ENCODE measurements at places on chromosomes 16 and 17. TPM values are rescaled to one million over a fixed set of nuclear protein-coding genes. Genes with fewer than 3 reads are reported as not detected.

The SLFN14 gene
- not detected for total RNA-seq

The DUXB gene
- not detected for total RNA-seq

The ITGB3 gene
- total RNA-seq = 1.1 TPM

The KPNA2 gene
- 120 TPM for total RNA-seq

The NME4 gene
- 71.9 TPM for total RNA-seq

The NOD2 gene
- 4.2 TPM for total RNA-seq

GRCh38 chr17:82832411-82832810, 7.4 kb downstream of the ZNF750 start:
- DNase-seq = no peak

DNA sequence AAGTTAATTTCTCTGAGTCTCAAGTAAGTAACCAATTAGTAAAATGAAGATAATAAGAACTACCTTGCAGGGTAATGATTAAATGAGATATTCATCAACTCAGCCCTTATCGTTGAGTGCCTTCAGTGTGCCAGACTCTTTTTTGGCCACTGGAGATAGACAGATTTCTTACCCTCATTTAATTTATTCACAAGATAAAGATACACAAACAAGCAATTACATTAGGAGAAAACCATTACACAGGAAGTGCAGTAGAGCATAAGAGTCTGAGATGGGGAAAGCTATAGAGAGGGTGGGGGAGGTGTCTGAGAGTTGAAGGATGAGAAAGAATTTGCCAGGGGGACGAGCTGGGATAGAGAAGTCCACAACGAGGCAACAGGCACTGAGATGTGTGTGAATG, 72.5 kb upstream of the BCAR1 start:
- no peak for DNase-seq

DNA sequence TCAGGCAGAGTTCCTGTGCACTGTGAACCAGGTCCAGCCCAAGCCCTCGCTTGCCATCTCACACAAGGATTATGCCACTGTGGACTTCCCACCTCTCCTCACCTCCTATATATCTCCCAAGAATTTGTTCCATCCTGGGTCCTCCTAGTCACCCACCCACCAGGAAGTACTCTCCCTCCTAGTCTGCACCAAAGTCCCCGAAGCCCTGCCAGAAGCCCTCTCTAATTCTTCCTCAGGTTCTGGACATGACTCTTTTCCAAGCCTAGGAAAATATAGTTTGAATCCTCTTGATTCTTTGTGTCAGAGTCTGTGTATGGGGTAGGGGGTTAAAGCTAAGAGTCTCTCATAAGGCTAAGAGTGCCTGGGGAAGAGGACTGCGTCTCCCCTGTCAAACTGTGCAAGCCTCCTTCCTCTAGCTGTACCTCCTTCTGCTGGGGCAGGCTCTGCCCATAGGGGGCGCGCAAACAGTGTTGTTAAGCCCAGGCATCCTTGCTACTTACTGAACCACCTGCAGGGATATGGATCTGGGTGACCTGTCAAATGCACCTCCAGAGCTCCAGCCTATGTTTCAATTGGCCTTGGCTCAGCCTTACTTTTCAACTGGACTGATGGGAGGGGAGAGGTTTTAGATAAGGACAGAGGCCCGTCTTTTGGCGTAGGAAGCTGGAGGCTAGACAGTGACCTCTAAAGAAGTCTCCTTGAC, 16.6 kb upstream of the DLX4 start:
- peak; percentile 86 for DNase-seq

DNA sequence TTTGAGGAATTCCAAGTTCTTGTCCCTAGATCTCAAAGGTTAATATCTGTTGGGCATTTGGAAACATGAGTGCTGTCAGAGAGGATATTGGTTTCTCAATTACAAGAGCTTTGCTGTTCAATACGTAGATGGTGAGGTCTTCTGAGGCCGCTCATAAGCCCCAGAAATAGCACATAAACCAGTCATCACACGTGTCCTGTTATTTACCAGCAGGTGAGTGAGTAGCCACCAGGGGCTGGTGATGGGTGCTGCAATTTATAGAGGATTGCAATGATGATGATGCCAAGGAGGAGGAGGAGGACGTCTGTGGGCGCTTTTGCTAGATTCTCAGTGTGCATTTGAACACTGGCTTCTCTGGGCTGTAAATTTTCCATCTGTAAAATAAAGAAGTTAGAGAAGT, 89.0 kb downstream of the SALL1 start:
- DNase-seq = peak; percentile 7

- DNase-seq = no peak
Observed at GRCh38 chr17:68565661-68566441, 35.3 kb downstream of the FAM20A start.

- no peak for DNase-seq
Observed at GRCh38 chr16:7017006-7017662, 315.5 kb upstream of the RBFOX1 start.

- DNase-seq = no peak
Observed at GRCh38 chr17:39652587-39653315, 12.4 kb upstream of the TCAP start.

- DNase-seq = no peak
Observed at GRCh38 chr17:59641799-59642484, 22.2 kb downstream of the CLTC start.

GRCh38 chr17:56244268-56244890, 91.1 kb downstream of the ANKFN1 start:
- DNase-seq = no peak

DNA sequence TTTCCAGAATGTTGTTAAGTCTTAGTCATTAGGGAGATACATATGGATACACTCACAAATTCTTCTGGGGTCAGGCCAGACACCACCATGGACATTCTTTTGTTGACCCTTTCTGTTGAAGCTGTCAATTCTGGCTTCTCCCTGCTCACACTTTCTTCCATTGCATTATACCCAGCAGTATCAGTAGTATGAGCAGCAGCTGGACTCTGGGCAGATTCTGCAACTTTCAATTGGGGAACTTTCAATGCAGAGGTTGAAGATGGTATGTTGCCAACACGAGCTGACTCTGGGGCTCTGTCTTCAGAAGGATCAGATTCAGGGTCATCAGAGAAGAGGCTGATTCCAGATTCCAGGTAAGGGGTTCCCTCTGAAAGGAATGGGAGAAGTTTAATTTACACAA, 45.8 kb downstream of the RND2 start:
- no peak for DNase-seq

GRCh38 chr17:42880776-42881310, 19.8 kb upstream of the G6PC1 start:
- no peak for DNase-seq

Measured in MCF 10A (cell line).